CD4-positive, alpha-beta T cell treated with Interferon alpha-2 for 1 hour (primary cell): ENCODE measurements at places on chromosomes 7 and 10.

DNA sequence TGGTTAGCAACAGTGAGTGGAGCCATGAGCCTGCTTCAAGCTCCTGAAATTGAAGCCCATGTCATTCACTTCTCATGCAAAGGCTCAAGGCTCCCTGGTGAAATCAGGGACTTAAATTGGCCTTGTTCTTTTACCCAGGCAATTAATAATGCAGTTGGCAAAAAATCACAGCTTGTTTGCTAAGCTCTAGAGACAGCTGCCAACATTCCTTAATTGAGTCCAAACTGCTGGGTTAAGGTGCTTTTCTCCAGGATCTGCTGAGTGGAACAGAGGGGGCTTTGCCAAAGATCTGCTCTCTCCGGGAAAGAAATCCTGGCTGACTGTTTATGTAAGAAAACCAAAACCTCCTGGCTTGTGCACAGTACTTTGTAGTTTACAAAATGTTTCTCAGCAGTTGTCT, 257.6 kb upstream of the GHITM start:
- no peak for DNase-seq

DNA sequence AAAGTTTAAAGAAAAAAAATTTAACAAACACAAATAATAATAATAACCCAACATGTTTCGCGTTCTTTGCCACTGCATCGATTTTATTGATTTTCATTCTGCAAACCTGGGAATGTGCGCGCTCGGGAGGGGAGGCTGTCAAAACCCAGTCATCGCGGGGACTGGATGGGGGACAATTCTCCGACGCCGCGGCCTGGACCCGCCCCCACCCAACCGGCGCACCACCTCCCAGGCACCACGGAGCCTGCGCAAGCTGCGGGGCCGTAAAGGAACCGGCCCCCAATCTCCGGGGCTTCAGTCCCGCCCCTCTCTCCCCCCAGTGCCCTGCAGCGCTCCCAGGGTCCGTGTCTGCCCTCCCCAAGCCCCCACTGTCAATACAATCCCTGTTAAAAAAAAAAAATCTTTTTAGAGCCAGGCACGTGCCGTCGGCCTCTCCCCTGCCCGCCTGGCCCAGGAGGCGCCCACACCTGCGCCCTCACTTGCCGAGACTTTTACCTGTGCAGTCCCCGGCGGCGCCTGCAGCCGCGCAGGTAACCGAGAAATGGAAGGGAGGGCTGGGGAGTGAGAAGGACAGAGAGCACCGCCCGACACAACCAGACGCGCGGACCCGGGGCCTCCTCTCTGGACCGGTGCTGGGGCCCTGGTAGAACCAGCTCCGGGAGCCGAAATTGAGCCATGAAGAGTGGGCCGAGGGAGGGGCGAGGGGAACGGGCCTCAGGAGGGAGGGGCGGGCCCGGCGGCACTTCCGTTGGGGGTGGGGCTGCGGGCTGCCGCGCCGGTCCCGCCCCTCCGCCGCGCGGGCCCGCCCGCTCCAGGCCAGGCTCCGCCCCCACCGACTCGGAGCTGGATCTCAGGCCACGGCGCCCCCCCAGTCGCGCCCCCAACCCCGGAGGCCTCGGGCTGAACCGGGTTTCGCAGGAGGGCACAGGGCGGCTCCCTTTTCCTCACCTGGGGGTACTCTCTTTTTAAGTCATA, 7.6 kb upstream of the ZNF503 start:
- DNase-seq: peak; percentile 29

DNA sequence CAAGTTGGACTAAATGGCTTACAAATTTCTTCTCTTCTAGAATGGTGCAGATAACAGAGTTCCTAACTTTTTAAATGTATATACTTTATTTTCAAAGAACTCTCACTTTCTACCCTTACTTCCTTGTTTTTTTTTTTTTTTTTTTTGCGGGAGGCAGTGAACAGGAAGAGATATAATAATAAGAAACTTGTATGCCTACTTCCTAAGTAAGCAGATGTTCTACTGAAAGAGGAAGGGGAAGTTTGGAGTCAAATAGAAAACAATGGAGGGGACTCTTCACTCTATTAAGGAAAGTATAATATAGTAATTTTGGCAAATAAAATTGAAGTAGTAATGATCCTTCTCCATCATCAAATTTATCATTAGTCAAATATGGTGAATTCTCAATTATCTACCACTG, 754.0 kb downstream of the KCNMA1 start:
- DNase-seq: no peak

DNA sequence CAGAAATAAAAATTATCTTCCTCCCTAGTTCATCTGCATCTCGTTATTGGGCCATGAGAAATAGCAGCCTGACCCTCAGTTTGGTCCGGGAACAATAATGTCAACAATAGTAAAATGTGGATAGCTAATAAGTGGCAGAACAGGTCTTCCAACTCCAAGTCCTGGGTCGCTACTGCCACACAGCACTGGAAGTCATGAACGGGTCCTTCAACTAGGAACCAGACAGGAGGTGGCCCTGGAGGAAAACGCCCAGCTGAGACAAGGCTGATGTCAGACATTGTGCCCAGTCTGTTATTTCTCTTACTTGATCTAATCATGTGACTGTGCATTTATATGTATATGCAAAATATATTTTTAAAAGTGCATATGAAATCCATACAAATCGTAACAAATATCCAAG, 51.8 kb downstream of the PYROXD2 start:
- no peak for DNase-seq

GRCh38 chr7:135771961-135772638, 23.5 kb upstream of the FAM180A start:
- DNase-seq: no peak

DNA sequence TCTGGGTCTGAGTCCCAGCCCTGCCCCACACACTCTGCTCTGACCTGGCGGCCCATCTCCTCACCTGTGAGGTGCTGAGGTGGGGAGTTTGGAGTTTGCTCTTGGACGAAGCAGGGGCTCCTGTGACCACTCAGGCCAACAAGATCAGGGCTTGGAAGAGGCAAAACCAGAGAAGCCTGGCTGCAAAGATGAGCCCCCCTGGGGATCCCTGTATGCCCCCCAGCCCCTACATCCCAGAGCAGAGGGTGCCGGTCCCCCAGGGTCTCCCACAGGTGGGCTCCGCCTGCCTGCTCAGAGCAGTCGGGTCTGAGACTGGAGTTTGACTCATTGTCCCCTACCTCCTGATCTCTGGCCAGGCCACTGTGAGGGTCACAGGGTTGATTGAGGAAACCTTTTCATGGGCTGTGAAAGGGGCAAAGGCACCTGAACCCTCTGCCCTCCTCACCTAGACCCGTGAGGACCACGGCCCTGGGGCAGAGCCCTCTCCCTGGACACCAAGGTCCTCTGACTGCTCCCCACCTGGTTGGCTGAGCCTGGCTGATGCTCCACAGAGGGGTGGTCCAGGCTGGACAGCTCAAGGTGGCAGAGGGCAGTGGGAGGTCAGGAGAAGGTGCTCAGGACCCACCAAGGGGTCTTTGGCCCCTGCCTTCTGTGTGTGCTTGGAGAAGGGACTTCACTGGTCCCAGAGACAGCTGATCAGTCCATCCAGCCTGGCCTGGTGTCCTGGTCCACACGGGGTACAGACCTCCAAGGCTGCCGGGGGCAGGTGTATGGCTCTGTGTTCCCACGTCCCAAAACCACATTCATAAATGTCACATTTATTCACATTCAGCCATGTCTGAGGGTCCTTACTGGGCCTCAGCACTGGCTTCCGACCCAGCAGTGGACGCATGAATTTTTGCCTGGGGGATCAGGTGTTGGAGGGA, 9.1 kb upstream of the SCART1 start:
- no peak for DNase-seq

- DNase-seq: no peak
Measured at GRCh38 chr10:380313-380940, 245.2 kb downstream of the ZMYND11 start.

DNA sequence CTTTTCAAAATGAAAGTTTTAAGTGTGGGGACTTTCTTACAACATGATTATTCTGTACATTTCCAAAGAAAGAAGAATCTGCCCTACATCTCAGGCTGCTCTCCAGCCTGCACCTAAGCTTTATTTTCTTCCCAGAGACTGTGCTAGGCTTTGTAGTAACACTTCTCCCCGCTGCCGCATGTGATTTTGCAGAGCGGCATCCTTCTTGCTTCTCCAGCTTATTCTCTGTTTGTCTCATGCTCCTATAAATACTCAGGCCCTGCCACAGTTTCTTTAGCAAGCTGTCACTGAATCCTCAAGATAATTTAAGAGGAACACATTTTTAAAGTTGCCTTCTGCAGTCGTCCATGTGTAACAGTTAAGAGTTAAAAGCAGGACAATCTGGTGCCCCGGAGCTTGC, 53.5 kb downstream of the INSYN2A start:
- no peak for DNase-seq

DNA sequence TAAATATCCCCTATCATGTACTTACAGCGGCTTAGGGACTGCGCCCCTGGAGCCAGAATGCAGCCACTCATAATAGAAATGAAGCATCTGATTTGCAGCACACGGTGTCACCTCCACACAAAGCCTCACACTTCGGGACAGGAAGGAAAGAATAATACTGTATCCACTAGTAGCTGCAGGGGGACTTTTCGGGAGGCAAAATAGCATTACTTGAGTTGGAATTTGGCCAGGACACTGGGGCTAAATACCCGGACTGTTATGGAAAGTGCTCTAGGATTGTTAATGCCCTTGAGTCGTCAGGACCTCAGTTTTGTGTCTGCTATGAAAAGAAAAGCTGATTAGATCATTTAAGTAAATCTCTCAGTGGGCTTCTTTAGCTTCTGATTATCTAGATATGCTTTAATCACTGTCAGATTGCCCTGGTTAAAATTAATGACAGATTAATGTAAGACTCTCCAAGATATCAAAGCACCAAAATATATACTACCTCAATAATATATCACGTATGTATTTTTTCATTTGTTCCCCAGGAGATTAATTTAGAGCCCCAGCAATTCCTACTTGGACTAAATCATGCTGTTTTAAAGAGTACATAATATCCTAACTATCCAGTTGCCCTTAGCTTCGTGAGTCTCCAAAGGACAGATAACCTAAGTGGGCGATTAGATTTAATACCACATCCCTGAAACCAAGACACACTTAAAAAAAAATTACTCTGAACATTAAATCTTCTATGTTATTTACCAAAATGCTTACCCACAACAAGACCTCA, 173.0 kb upstream of the NEBL start:
- DNase-seq: no peak

GRCh38 chr10:114110174-114110972, 63.6 kb downstream of the CCDC186 start:
- no peak for DNase-seq

- no peak for DNase-seq
Measured at GRCh38 chr7:137882261-137882668, 35.5 kb upstream of the DGKI start.

DNA sequence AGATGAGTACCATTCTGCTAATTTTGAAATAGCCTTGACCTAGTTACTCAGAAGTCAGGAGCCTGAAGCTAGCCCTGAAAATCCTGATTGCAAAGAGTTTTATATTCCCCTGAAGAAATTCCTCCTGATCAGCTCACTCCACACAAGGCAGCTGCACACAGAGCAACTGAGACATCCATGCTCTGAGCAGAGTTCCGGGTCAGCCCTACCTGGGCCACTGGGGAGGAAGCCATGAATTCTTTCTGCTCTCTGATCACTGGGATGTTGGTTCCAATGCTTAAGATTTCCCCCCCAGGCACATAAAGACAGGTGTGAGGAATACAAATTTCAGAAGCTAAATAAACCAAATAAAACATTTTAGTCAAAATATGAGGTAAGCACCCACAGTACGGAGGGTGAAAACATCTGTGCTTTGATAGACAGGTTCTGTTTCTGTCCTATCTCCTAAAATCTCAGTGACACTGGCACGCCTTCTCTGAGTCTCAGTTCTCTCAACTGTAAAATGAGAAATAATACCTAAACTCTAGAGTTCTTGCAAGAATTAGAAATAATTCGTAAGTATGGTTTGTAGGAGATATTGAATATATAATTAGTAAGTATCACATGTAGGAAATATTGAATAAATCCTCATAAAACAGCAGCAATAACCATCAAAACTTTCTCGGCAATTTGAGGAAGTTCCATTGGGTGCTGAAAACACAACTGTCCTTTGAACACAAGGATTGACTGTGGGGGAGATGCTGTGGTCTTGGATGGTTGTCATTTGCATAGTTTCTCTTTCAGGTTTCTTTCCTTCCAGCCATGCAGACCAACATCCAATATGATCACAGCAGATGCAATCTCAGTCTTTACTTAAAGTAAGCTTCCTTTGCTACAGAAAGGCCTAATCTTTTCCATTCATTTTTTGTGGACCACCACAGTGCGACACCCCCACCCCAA, 133.0 kb upstream of the TNS3 start:
- no peak for DNase-seq

- no peak for DNase-seq
Measured at GRCh38 chr10:20088061-20088701, 271.9 kb downstream of the PLXDC2 start.
